ENCODE measurements at places on chromosomes 16 and 17.

GRCh38 chr16:72847187-72848027 lies 200.5 kb downstream of the ZFHX3 start:
- no peak for DNase-seq

GRCh38 chr17:73585583-73585982 lies 58.7 kb downstream of the SDK2 start:
- no peak for DNase-seq

DNA sequence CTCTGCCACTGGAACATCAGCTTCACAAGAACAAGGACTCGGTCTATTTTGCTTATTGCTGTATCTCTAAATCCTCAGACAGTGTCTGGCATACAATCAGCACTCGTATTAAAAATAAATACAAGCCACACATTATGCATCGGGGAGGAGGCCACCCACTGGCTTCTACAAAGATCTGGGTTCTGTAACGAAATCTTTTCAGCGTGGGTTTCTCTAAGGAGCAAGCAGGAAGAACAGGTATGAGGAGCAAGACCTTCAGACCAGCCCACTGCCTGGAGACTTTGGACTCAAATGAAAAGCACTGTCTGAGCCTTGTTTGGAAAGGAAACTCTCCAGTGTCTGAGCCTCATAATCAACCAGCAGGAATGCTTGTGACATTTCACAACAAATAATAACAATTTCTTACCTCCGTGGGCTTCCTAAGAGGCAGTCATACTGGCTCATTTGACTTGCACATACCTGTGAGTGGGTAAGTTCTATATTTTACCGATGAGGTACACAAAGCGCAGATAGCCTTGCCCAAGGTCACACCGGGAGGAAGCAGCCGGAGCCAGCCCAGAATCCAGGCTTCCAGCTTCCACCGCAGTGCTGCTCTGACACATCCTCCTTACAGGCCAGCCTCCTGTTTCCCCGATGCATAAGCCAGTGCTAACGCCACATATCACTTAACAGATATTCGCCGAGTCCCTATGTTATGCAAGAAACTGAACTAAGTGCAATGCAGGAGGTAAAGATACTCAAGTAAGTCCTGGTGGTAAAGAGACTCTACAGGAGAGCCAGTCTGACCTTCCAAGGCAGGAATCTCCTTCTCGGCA lies 118.6 kb upstream of the TNRC6C start:
- DNase-seq = no peak

DNA sequence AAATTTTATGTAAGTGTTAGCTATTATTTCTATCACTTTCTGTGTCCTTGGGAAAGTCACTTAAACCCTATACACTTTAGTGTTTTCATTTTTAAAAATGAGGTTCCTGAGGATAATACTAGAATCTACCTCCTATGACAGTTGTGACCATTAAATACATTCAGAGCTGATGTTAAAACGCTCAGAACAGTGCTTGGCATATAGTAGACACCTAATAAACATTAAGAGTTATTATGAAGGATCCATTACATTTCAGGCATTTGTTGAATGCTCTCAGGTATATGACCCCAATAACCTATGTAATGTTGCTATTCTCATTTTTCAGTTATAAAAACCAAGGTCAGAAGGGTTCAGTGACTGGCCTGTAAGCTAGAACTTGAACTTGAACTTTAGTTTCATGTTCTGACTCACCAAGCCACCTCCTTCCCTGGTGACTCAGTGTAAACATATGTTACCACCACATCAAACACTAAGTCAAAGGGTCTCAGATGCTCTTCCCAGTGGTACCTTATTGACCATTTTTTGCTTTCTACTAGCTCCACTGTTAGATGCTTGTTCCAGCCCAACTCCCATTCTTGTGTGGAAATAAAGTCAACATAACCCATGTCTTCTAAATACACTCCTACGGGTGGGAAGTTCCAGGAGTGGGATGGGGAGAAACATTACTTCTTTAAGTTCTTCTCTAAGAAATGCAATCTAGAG lies 47.6 kb downstream of the HSD17B2 start:
- no peak for DNase-seq

GRCh38 chr16:79756571-79756970 lies 156.0 kb upstream of the MAF start:
- DNase-seq = no peak

GRCh38 chr17:55484575-55484974 lies 26.7 kb downstream of the SMIM36 start:
- DNase-seq = no peak

DNA sequence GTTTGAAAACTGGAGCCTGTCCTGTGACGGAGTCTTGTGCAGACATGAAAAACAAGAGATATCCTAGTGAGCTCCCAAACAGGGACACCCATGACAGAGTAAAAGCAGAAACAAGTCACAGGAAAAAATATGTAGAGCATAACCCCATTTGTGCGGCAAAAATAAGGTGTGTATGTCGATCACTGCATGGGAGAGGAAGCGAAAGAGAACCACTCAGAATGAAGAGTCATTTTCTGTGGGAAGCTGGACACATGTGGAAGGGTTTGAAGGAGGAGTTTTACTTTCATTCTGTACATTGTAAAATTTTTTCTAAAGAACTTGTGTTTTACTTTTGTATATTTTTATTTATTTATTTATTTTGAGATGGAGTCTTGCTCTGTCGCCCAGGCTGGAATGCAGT lies 72.1 kb downstream of the JPH3 start:
- no peak for DNase-seq

DNA sequence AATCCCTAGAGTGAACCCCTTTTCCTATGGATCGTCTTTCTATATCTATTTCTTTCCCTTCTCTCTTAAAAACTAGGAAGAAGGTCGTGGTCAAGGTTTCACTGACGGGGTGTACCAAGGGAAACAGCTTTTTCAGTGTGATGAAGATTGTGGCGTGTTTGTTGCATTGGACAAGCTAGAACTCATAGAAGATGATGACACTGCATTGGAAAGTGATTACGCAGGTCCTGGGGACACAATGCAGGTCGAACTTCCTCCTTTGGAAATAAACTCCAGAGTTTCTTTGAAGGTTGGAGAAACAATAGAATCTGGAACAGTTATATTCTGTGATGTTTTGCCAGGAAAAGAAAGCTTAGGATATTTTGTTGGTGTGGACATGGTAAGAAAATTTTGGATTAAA lies 9.6 kb downstream of the CYLD start:
- DNase-seq = no peak

DNA sequence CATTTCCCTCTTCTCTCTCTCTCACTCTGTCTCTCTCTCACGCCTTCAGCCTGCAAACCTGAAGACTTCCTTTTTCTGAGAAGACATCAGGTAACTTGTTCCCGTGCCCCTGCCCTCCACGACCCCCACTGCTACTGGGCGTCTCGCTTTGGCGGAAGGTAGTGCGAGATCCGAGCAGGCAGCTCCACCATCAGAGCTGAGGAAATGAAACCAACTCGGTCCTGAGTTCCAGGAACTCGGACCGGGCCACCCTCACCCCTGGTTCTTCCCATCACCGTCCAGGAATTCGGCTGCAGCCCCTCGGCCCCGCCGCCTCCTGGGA lies 585 bp downstream of the MLKL start:
- no peak for DNase-seq

- DNase-seq = no peak
Observed at GRCh38 chr16:78256686-78257375, 157.4 kb downstream of the WWOX start.

GRCh38 chr17:13735861-13736260 lies 134.1 kb upstream of the HS3ST3A1 start:
- no peak for DNase-seq

DNA sequence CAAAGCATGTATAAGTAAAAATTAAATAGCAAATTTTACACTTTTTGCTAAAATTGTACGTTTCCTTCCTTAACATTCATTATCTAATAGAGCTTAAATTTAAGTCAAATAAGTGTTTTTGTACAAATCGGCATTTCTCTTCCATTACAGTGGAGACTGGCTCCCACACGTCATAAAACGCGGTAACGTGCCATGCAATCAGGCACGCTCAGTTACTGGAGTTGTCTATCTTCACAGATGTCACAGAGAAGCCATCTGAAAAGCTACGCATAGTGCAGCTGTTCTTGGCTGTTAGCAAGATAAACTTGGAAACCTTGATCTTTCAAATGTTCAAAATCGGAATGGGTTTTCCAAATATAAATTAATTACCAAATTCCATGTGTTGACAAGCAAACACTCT lies 165.3 kb downstream of the STX8 start:
- DNase-seq = no peak

GRCh38 chr16:31002862-31003341 lies 7.5 kb downstream of the STX1B start:
- DNase-seq = no peak

DNA sequence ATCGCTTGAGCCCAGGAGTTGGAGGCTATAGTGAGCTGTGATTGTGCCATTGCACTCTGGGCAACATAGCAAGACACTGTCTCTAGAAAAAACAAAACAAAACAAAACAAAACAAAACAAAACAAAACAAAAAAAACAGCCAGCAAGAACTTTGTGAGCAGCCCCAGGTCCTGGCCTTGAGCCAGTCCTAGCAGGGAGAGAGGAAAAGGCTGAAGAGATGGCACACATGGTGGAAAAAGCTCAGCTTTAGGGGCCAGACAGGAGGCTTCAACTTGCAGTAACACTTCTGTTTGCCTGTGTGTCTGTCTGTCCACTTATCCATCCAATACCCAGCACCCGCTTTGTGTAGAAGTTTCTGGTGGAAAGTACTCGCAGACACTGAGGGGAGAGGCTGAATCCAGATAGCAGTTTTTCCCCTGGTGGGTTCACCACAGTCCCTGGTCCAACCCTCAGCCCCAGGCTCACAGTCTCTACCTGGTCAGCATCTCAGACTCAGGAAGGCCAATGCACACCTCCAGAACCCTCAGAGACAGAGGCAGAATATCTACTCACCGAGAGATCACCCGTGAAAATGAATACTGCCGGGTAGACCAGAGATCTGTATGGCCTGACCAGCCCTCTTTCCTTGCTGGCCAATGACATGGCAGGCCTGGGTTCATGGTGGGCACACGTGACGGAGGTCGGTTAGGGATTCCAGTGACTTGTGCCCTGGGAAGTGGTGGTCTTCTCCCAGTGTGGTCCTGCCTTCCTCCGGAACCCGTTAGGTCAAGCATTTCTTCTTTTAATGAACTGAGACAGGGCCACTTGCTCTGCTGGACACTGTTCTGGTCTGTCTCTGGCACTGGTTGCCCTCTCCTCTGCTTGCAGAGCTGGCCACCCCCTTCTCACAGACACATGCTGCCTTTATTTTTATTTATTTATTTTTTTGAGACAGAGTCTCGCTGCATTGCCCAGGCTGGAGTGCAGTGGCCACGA lies 79.5 kb upstream of the DNAJA2 start:
- no peak for DNase-seq

Measured in ureter (tissue), 1 donor.